ENCODE measurements at places on chromosomes 12 and 14.

- DNase-seq: no peak
- no peaks in the 10 kb centered on the region for H3K27me3 ChIP-seq
- H3K27ac ChIP-seq: no peak overlapping the region
- no peak overlapping the region for H3K4me3 ChIP-seq
- no peaks in the 10 kb centered on the region for H3K4me1 ChIP-seq
Measured at GRCh38 chr12:97300891-97301290, 161.7 kb upstream of the RMST start.

GRCh38 chr14:54781080-54781479, 121.5 kb downstream of the GCH1 start:
- DNase-seq: no peak
- H3K4me1 ChIP-seq: peaks cover 12% of the 10 kb centered on the region
- H3K27ac ChIP-seq: no peak overlapping the region
- no peaks in the 10 kb centered on the region for H3K27me3 ChIP-seq
- peaks cover 15% of the 10 kb centered on the region for H3K36me3 ChIP-seq
- no peak overlapping the region for H3K4me3 ChIP-seq

GRCh38 chr14:55754871-55755270, 174.9 kb downstream of the KTN1 start:
- DNase-seq: no peak
- no peaks in the 10 kb centered on the region for H3K36me3 ChIP-seq
- no peak overlapping the region for H3K27ac ChIP-seq
- H3K4me3 ChIP-seq: no peak overlapping the region

DNA sequence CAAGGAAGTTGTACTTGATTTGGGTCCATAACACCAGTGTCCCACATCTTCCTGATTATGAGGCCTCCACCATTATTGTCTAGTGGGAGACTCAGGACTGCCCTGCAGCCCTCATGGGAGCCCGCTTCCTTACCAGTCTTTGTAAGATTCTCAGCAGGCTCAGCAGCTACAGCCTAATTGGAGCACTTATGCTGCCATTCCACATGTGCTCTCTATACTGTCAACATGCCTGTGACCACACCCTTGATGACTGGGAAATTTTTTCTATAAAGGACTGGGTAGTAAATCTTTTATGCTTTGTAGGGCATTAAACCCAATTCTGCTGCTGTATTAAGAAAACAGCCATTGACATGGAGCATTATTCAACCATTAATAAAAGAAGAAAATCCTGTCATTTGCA, 145.5 kb upstream of the IGF1 start:
- no peak overlapping the region for H3K27ac ChIP-seq
- H3K4me3 ChIP-seq: no peak overlapping the region
- no peaks in the 10 kb centered on the region for H3K27me3 ChIP-seq
- peaks cover 23% of the 10 kb centered on the region for H3K4me1 ChIP-seq
- H3K36me3 ChIP-seq: no peaks in the 10 kb centered on the region
- no peak for DNase-seq

- no peaks in the 10 kb centered on the region for H3K4me1 ChIP-seq
- DNase-seq: no peak
- no peak overlapping the region for H3K4me3 ChIP-seq
Measured at GRCh38 chr12:106651552-106651951, 68.7 kb downstream of the RFX4 start.
